Activated CD4-positive, alpha-beta T cell treated with anti-CD3 and anti-CD28 coated beads, Interleukin-2, amount 10 ng/mL, durations not matched to agents 7 days and 5 days (primary cell): ENCODE measurements at places on chromosomes 3 and 15.

DNA sequence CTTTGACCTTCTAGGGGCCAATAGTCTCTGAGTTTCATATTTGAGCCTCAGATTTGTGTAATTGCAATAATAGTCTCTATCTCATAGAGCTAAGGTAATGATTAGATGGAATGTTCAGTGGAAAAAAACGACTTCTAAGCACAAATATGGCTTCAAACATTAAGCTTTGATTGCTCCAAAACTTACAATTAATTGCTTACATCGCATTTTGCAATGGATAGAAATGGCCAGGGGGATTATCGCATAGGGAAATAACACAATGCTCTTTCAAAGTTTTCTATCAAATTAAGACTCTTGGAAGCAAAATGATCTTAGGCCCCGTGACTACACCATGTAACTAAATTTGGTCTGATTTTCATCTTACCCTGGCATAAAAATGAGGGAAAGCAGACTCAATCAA, 888.6 kb downstream of the AGBL1 start:
- no peak overlapping the region for H3K4me3 ChIP-seq
- DNase-seq, result no peak
- H3K27ac ChIP-seq, result no peak overlapping the region
- H3K4me1 ChIP-seq, result no peaks in the 10 kb centered on the region
- no peaks in the 10 kb centered on the region for H3K27me3 ChIP-seq
- H3K36me3 ChIP-seq, result no peaks in the 10 kb centered on the region

DNA sequence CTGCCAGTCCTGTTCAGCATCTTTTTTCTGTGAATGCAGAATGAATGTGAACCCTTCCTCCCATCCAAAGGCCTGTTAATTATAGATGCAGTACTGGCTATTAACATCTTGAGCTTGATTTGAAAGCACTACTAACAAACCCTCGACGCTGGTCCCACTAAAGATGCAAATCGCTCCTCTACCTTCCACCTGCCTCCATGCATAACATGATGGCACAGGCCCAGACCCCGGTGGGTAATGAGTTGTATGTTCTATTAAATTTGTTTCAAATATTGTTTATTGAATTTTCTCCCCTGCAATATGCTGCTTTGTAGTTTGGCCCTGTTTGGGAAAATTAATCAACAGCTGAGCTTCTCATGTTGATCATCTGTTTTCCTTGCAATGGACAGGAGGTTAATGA, 69.3 kb downstream of the RAB11A start:
- DNase-seq, result no peak
- H3K36me3 ChIP-seq, result no peaks in the 10 kb centered on the region
- no peak overlapping the region for H3K27ac ChIP-seq
- no peaks in the 10 kb centered on the region for H3K27me3 ChIP-seq

GRCh38 chr3:176820764-176821163, 376.5 kb downstream of the TBL1XR1 start:
- no peaks in the 10 kb centered on the region for H3K27me3 ChIP-seq
- H3K27ac ChIP-seq, result no peak overlapping the region
- H3K4me3 ChIP-seq, result no peak overlapping the region
- no peak for DNase-seq
- no peaks in the 10 kb centered on the region for H3K4me1 ChIP-seq
- H3K36me3 ChIP-seq, result no peaks in the 10 kb centered on the region

DNA sequence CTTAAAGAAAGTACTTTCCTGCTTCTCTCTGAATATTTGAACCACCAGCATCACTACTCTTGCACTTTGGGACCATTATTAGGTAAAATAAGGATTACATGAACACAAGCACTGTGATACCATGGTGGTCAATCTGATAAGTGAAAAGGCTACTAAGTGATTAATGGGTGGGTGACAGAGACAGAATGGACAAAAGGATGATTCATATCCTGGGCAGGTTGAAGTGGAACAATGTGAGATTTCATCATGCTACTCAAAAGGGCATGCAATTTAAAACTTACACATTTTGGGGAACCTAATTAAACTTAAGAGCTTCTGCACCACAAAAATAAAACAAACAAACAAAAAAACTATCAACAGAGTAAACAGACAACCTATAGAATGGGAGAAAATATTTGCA, 172.0 kb upstream of the CD96 start:
- peaks cover 2% of the 10 kb centered on the region for H3K36me3 ChIP-seq
- no peaks in the 10 kb centered on the region for H3K27me3 ChIP-seq

- DNase-seq, result no peak
- H3K4me3 ChIP-seq, result no peak overlapping the region
- H3K4me1 ChIP-seq, result peaks cover 53% of the 10 kb centered on the region
- H3K27ac ChIP-seq, result peak overlapping the region; percentile 34
- peaks cover 39% of the 10 kb centered on the region for H3K36me3 ChIP-seq
- H3K27me3 ChIP-seq, result no peaks in the 10 kb centered on the region
These were observed 16.3 kb downstream of the GCSAM start for GRCh38 chr3:112116748-112117186.

GRCh38 chr3:88005066-88005465, 53.7 kb downstream of the CGGBP1 start:
- no peak for DNase-seq
- H3K36me3 ChIP-seq, result no peaks in the 10 kb centered on the region
- H3K4me1 ChIP-seq, result peaks cover 22% of the 10 kb centered on the region
- peaks cover 11% of the 10 kb centered on the region for H3K27me3 ChIP-seq

GRCh38 chr3:168336276-168336675, 240.6 kb upstream of the GOLIM4 start:
- H3K27me3 ChIP-seq, result no peaks in the 10 kb centered on the region
- no peaks in the 10 kb centered on the region for H3K4me1 ChIP-seq
- no peak overlapping the region for H3K27ac ChIP-seq
- no peak for DNase-seq
- no peak overlapping the region for H3K4me3 ChIP-seq
- no peaks in the 10 kb centered on the region for H3K36me3 ChIP-seq

GRCh38 chr3:134754768-134755559, 40.1 kb upstream of the EPHB1 start:
- DNase-seq, result peak; percentile 44
- no peak overlapping the region for H3K4me3 ChIP-seq
- H3K27me3 ChIP-seq, result peaks cover 7% of the 10 kb centered on the region
- no peak overlapping the region for H3K27ac ChIP-seq
- H3K4me1 ChIP-seq, result no peaks in the 10 kb centered on the region

DNA sequence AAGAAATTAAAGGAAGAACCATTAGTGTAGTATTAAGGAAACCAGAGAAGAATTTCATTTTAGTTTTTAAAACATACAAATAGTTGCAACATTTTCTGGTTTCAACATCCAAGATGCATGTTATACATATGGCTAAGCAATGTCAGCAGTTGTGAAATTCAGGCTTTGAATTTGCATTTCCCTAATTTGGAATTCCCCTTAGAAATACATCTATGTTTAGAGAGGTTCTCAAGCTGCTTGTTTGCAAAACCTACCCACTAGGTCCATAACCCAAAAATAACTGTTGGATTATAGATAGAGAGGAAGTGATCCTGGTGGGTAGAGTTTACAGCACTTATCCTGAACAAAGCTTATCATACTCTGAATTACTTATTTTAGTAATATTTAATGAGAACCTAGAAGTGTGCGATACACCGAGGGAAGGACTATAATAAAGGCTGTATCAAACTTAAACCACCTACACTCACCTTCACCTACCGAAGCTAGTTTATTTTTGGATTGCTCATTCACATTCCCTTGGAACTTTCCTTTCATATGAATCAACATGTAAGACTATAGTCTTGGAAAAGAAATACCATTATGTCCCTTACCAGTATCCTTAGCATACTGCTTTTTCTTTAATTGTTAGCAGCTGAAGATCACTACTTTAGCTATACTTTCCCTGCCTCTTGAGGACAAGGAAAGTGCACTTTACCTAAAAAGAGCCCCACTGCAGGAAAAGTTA, 60.6 kb downstream of the CHAC1 start:
- H3K4me1 ChIP-seq, result peaks cover 13% of the 10 kb centered on the region
- peaks cover 40% of the 10 kb centered on the region for H3K36me3 ChIP-seq
- no peak for DNase-seq
- no peak overlapping the region for H3K4me3 ChIP-seq

GRCh38 chr15:45641374-45641781, 6.5 kb downstream of the SQOR start:
- H3K27ac ChIP-seq, result no peak overlapping the region
- H3K4me1 ChIP-seq, result peaks cover 78% of the 10 kb centered on the region
- no peak overlapping the region for H3K4me3 ChIP-seq
- H3K27me3 ChIP-seq, result no peaks in the 10 kb centered on the region
- peaks cover 66% of the 10 kb centered on the region for H3K36me3 ChIP-seq
- no peak for DNase-seq

GRCh38 chr3:111692593-111693552, 97.7 kb upstream of the ZBED2 start:
- no peak overlapping the region for H3K27ac ChIP-seq
- no peak overlapping the region for H3K4me3 ChIP-seq
- peaks cover 10% of the 10 kb centered on the region for H3K36me3 ChIP-seq
- peaks cover 58% of the 10 kb centered on the region for H3K4me1 ChIP-seq
- no peak for DNase-seq

DNA sequence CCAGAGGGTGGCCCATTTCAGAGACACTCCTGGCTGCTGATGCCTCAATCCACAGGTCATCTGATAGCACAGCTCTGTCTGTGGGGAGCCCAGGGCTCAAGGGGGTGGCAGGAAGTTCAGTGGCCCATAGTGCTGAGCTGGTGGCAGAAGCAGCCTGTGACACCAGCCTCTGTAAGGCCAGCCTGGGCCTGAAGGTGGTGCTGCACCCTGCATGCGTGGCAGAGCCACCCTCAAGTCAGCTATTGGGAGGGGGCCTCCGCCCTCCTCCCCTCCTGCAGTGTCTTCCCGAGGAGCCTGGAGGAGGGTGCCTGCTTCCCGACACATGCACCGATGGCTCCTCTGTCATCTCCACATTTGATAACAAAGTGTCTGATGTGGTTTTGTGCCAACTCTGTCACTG, 3.0 kb downstream of the PLA1A start:
- H3K4me3 ChIP-seq, result no peak overlapping the region
- peaks cover 18% of the 10 kb centered on the region for H3K4me1 ChIP-seq
- peaks cover 3% of the 10 kb centered on the region for H3K27me3 ChIP-seq
- no peak overlapping the region for H3K27ac ChIP-seq
- DNase-seq, result no peak

DNA sequence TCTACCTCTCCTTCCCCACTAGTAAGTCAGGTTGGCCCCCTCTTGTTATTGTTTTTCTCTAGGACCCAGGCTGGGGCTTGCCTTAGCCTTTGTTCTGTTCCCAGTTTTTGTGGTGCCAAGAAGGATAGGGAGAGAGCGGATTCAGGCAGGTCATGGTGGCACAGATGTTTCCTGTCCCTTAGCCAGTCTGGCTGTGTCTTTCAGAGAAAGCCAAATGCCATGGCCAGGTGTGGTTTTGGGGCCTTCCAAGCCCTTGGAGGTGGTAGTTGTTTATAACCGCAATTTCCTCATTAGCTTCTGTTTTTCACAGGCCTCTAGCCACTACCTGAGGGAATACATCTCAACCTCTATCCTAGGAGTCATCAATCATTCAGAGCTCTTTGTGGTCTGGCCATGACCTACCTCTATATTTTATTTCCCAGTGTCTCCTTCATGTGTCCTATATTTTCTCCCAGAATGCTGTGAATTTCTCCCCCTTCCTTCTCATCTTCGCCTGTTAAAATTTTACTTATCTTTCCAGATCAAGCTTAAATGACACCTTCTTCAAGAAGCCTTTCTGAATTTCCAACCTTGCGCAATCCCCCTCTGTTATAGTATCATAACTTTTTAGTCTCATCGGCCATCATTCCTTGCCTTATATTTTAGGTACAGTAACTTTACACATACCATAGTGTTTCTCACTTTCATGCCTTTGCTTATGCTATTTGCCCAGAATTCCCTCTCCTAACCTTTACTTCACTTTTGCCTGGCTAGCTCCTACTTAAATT, 38.2 kb downstream of the TIMP4 start:
- no peak for DNase-seq
- H3K27ac ChIP-seq, result no peak overlapping the region
- no peaks in the 10 kb centered on the region for H3K36me3 ChIP-seq

GRCh38 chr3:54163441-54163840, 41.1 kb downstream of the CACNA2D3 start:
- no peaks in the 10 kb centered on the region for H3K4me1 ChIP-seq
- no peaks in the 10 kb centered on the region for H3K36me3 ChIP-seq
- H3K4me3 ChIP-seq, result no peak overlapping the region
- no peak for DNase-seq

GRCh38 chr3:16085884-16086608, 88.4 kb upstream of the GALNT15 start:
- no peak overlapping the region for H3K4me3 ChIP-seq
- peaks cover 5% of the 10 kb centered on the region for H3K27me3 ChIP-seq
- H3K27ac ChIP-seq, result no peak overlapping the region
- H3K36me3 ChIP-seq, result no peaks in the 10 kb centered on the region

- H3K27ac ChIP-seq, result no peak overlapping the region
- peaks cover 2% of the 10 kb centered on the region for H3K4me1 ChIP-seq
- no peaks in the 10 kb centered on the region for H3K36me3 ChIP-seq
- H3K27me3 ChIP-seq, result no peaks in the 10 kb centered on the region
- H3K4me3 ChIP-seq, result no peak overlapping the region
These were observed 35.4 kb downstream of the CCDC191 start for GRCh38 chr3:114020907-114021306.

GRCh38 chr3:131551761-131552160, 49.0 kb upstream of the MRPL3 start:
- peaks cover 20% of the 10 kb centered on the region for H3K27me3 ChIP-seq
- peaks cover 14% of the 10 kb centered on the region for H3K4me1 ChIP-seq
- DNase-seq, result no peak
- no peak overlapping the region for H3K4me3 ChIP-seq
- no peaks in the 10 kb centered on the region for H3K36me3 ChIP-seq
- H3K27ac ChIP-seq, result no peak overlapping the region

DNA sequence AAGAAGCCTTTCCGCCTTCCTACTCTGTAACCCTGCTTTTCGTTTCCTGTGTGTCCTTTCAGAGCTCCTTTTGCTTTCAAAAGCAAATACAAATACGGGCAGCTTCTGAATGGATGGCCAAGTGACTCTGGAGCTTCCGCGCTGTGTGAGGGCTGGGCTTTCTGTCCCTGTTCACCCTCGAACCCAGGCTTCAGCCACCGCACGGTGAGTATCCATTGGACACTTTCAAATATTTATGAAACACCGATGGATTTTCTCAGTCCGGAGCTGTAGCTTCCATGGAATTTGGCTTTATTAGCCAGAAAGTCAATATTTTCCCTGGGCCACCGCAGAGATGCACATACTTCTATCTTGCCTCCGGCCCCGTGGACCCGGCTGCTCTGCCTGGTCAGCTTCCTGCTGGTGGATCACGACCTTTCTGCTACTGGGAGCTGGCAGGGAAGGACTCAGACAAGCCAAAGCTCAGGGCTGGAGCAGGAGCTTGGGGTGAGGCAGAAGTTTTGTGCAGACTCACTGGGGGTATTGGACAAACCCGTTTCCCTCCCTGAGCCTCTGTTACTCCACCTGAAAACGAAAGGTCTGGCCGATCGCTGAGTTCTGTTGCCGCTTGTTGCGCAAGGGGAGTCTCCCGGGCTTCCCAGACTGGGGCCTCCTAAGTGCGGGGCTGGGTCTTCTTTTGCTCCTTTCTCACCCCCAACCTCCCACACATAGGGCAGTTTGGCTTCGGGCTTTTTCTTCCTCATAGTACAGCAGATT, 63.6 kb downstream of the LINGO1 start:
- no peak for DNase-seq
- H3K27me3 ChIP-seq, result no peaks in the 10 kb centered on the region
- no peaks in the 10 kb centered on the region for H3K4me1 ChIP-seq
- no peak overlapping the region for H3K4me3 ChIP-seq

GRCh38 chr15:80618685-80619400, 76.3 kb upstream of the ABHD17C start:
- no peak for DNase-seq
- no peak overlapping the region for H3K4me3 ChIP-seq
- H3K27ac ChIP-seq, result no peak overlapping the region
- peaks cover 20% of the 10 kb centered on the region for H3K27me3 ChIP-seq
